ENCODE measurements at places on chromosomes 11 and 22.

DNA sequence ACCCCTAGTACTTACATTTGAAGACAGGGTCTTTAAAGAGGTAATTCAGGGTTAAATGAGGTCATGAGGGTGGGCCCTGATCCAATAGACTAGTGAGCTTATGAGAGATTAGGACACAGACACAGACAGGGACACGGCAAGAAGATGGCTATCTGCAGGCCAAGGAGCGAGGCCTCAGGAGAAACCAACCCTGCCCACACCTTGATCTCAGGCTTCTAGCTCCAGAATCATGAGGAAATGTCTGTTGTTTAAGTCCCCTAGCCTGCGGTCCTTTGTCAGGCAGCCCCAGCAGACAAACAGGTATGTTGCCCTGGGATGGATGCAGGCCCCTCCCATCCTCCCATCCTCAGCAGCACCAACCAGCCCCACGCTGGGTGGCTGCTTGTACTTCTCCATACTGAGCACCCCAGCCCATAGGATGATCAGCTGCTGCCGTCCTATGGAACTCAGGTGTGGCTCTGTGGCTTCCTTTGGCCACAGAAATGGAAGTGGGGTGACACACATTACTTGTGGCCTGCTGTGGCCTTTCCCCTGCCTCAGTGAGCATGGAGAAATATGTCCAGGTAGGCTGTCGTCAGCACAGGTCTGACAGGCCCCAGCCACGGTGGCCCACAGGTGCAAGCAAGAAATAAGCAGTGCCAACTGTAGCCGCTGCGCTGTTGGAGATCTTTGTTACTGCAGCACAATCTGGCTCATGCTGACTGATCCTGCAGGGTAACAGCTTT, 7.9 kb downstream of the GNB1L start:
- no peak for DNase-seq

- DNase-seq: no peak
Measured at GRCh38 chr11:72081821-72082453, 1.3 kb downstream of the LRRC51 start.

GRCh38 chr11:16912692-16913111, 101.5 kb downstream of the PLEKHA7 start:
- no peak for DNase-seq

DNA sequence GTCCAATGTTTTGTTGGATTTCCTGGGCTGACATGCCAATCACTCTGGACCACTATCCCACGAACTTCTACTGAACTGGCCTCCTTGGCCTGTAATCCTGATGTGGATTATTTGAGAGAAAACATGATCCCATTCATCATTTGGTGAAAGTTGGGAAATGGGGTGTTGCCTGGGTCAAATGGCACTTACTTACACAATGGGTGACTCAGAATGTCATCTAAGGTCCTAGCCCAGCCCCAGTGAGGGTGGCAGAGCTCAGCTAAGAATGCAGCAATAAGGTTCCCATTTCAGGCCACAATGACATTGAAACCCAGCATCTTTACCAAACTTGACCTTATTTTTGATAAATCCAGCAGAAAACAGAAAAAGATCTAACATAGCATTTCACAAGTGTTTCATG, 8.0 kb upstream of the DSCAML1 start:
- no peak for DNase-seq

- DNase-seq: no peak
Measured at GRCh38 chr22:32286290-32286840, 31.2 kb upstream of the SLC5A4 start.

DNA sequence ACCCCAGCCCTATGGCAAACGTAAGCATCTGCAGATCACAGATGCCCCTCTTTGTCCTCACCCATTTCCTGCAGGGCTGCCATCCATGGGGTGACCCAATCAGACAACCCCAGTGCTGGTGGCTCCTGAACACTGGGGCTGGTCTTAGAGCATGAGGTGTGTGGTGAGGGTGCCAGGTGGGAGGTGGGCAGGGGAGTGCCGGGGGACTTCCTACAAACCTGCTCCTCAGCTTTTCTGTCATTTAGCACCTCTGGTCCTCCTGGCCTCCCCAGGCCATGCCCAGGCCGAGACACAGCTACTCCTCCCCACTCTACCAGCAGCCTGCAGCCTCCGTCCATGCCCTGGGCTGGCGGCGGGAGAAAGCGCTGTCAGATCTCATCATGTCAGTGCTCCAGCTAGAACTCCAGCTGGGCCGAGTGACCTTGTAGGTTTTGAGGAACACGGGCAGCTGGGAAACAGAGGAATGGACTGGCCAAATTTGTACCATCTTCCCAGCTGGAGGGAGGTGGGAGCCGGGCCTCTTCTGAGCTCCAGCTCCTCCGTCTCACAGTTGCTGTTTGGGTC, 157.7 kb upstream of the NECTIN1 start:
- no peak for DNase-seq

DNA sequence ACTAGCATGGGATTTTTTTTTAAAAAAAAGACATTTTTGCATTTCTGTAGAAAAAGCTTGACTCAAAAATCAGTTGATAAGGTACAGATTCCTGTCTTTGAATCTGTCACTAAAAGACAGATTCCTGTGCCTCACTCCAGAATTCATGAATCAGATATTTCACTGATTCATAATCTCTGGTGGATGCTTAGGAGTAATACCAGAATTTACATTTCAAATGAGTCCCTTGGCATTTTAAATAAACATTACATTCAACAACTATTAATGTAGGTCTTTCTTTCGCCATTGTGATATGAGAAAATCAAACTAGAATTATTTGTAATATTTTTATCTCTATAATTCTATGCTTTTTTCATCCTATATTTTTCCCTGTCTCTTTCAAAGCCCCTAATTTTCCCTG, 128.3 kb downstream of the APIP start:
- DNase-seq: no peak

- DNase-seq: peak; percentile 77
Measured at GRCh38 chr22:39003165-39003638, 10.9 kb upstream of the APOBEC3C start.
